ENCODE measurements at places on chromosomes 11 and 22. TPM values are rescaled to one million over a fixed set of nuclear protein-coding genes. Genes with fewer than 3 reads are reported as not detected.

DNA sequence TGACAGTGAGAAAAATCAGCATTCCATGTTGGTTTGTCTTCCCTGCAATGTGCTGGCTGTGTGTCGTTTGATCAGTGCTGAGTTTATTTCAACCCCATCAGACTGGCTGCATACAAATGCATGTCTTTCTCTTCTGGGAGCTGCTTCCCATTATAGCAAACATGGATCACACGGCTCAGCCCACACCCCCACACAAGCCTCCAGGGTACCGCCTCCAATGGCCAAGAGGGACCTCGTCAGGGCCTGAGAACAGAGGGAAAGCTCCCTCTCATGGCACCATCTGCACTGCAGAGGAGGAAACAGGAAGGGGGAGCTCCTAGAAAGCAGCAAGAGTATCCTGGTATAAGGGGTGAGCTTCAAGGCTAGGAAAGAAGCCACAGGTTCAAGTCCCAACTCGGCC is 214.2 kb downstream of the LARGE1 start:
- H3K27me3 ChIP-seq, result peaks cover 6% of the 10 kb centered on the region
- H3K4me1 ChIP-seq, result peaks cover 8% of the 10 kb centered on the region
- H3K27ac ChIP-seq, result no peak overlapping the region
- DNase-seq, result no peak
- peaks cover 5% of the 10 kb centered on the region for H3K36me3 ChIP-seq

DNA sequence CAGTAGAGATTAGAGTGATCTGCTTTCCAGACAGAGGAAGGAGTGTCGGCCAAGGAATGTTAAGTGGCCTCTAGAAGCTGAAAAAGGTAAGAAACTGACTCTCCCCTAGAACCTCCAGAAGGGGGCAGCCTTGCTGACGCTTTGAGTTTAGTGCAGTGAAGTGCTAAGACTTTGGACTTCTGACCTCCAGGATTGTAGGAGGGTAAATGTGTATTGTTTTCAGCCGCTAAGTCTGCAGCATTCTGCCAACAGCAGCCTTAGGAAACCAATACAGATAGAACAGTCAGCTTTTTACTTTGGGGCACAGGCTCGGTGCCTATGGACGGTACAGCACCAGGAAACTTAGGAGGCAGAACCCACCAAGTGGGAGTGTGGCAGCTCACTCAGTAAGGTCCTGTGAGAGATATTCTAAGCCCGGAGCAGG is 3.6 kb upstream of the TBC1D22A start:
- DNase-seq, result peak; percentile 67
- H3K27ac ChIP-seq, result no peak overlapping the region
- H3K4me1 ChIP-seq, result peaks cover 22% of the 10 kb centered on the region
- H3K36me3 ChIP-seq, result peaks cover 22% of the 10 kb centered on the region
- H3K4me3 ChIP-seq, result no peak overlapping the region

DNA sequence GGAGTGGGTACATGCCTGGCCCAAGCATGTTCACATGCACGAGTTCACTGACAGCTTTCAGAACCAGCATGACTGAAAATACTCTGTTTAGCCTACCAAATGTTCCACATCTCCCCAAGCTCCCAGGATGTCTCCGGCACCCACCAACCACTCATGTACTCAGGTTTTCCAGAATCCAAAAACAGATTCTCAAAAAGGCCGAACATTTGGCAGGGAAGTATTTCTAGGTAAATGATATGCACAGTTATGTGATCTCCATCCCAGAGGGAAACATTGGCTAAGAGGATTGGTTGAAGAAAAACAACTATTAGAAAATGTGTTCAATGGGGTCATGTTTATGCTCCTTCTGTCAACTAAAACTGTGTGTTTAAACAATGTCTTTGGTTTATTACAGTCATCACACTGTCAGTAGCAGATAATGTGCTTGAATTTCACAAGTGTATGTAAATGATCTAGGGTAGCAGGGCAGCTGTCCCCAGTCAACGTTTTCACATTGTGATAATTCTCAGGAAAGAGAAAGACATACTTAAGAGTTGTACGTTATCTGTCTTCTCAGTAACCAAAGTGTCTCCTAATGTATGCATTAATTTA is 52.3 kb downstream of the BARX2 start:
- peaks cover 10% of the 10 kb centered on the region for H3K4me1 ChIP-seq
- no peak overlapping the region for H3K4me3 ChIP-seq
- no peak for DNase-seq
- no peaks in the 10 kb centered on the region for H3K36me3 ChIP-seq
- no peaks in the 10 kb centered on the region for H3K27me3 ChIP-seq
- no peak overlapping the region for H3K27ac ChIP-seq

The CALCA gene
- total RNA-seq, result not detected

The NCR3LG1 gene
- total RNA-seq, result 0.23 TPM

- H3K4me1 ChIP-seq, result no peaks in the 10 kb centered on the region
- H3K4me3 ChIP-seq, result no peak overlapping the region
- DNase-seq, result no peak
Measured at GRCh38 chr11:79332017-79332416, 108.8 kb downstream of the TENM4 start.

- peaks cover 37% of the 10 kb centered on the region for H3K4me1 ChIP-seq
- H3K27me3 ChIP-seq, result peaks cover 8% of the 10 kb centered on the region
- no peak overlapping the region for H3K4me3 ChIP-seq
- peak; percentile 73 for DNase-seq
- no peak overlapping the region for H3K27ac ChIP-seq
Measured at GRCh38 chr11:64729851-64730382, 6.9 kb upstream of the NRXN2 start.

GRCh38 chr11:128389461-128389976 is 197.8 kb downstream of the ETS1 start:
- no peaks in the 10 kb centered on the region for H3K4me1 ChIP-seq
- H3K4me3 ChIP-seq, result no peak overlapping the region
- peaks cover 3% of the 10 kb centered on the region for H3K27me3 ChIP-seq

DNA sequence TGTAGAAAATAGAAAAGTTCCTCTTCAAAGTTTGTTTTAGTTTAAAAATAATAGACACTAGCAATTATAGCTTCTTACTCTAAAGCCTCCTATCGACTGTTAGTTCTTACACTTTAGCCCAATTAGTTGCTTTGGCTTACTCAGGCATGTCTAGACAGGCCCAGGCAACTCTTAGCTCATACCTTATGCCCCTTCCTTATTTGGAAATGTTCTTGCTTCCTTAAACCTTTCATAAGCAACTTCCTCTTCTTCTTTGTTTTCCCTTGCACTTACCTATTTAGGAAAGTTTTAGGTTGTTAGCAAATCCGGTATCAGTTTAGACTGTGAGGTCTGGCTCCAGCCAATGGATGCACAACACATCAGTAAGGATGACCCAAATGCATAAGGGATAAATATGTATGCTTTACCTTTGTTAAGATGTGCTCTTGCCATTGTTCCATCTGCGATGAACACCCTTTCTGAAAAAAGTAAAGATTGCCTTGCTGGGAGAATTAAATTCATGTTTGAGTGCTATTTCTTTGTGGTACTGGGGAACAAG is 1277.5 kb upstream of the CNTN5 start:
- DNase-seq, result no peak
- H3K27ac ChIP-seq, result peak overlapping the region; percentile 54
- peaks cover 6% of the 10 kb centered on the region for H3K36me3 ChIP-seq
- H3K4me1 ChIP-seq, result peaks cover 8% of the 10 kb centered on the region
- no peak overlapping the region for H3K4me3 ChIP-seq
- H3K27me3 ChIP-seq, result peaks cover 3% of the 10 kb centered on the region

GRCh38 chr11:125327518-125328224 is 163.1 kb downstream of the PKNOX2 start:
- H3K36me3 ChIP-seq, result peaks cover 10% of the 10 kb centered on the region
- H3K4me3 ChIP-seq, result no peak overlapping the region
- peaks cover 39% of the 10 kb centered on the region for H3K4me1 ChIP-seq
- H3K27me3 ChIP-seq, result peaks cover 17% of the 10 kb centered on the region

The ISX gene
- total RNA-seq, result not detected
